ENCODE measurements at places on chromosomes 2 and 18.

DNA sequence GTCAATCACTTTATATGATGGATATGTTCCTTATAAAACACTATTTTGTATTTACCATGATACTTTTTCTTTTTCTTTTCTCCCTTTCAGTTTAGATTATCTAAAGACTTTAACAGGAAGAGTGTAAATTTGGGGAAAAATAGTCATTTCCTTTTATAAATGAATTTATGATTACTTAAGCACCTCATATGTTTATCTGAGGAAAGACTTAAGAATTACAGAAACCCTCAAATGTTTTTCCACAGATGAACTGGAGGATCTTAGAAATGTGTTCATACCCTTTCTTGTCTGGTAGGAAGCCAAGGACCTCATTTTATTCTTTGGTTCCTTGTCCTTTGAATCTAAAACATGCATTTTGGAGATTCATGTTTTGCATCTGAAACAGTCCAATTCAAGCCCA, 36.7 kb downstream of the MAPRE2 start:
- no peak for DNase-seq

- peak; percentile 92 for DNase-seq
Measured at GRCh38 chr2:203782262-203782976, 76.0 kb downstream of the CD28 start.

GRCh38 chr2:113113807-113114206, 13.6 kb upstream of the IL1RN start:
- no peak for DNase-seq

DNA sequence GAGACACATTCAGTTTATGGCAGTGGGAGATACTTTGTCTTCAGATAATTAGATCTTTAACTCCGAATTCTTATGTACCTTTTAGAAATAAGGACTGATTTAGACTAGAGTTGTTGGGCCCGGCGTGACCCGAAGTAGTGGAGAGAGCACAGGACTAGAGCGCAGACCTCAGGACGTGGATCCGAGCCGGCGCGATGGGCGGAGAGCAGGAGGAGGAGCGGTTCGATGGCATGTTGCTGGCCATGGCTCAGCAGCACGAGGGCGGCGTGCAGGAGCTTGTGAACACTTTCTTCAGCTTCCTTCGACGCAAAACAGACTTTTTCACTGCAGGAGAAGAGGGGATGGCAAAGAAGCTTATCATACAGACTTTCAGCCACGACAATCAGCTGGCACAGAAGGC, 54.5 kb downstream of the FMNL2 start:
- DNase-seq: no peak

- no peak for DNase-seq
Measured at GRCh38 chr2:51194656-51195055, 162.7 kb upstream of the NRXN1 start.

GRCh38 chr2:189268763-189269162, 89.2 kb upstream of the COL5A2 start:
- no peak for DNase-seq

- no peak for DNase-seq
Measured at GRCh38 chr2:43270930-43271615, 44.7 kb upstream of the ZFP36L2 start.

DNA sequence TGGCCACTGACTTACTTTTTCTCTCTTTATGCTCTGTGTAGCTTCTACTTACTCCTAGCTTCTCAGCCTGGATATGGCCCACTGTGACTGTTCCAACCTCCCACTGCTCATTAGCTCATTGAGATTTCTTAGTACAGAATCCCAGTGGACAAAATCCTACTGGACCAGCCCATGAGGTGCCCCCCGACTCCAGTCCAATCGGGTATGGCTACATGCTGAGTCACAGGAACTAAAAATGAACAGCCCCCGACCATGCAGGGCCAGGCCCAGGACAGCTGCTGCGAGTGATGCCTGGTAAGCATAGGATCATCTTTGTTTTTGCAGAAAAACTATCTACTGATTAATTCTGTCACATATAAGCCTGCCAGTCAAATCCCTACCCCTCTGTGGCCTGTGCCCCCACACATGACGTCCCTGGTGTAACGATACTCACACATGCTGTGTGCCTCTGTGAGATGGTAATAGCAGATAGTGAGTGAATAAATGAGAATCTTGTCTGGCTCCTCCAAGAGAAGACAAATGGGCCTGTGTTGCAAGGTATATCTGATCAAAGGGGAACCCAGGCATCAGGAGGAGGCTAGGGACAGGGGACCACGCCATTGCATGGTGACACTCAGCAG, 85.9 kb upstream of the KLF7 start:
- DNase-seq: no peak

DNA sequence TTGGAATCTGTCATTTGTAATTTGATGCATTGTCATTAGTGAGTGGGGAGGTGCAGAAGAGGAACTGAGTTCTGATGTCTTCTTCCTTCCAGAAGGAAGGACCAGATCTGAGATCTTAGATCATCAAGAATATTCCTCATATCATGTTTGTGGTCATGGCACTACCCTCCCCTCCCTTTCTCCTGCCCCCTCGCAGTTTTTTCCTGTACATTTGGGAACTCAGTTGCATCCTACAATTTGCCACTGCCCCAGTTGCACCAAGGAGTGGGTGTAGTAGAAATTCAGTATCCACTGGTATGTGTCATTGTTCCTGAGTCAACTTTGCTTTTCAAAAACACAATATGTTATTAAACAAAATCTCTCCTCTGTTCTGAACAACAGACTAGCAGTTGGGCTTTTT, 26.6 kb upstream of the ACVR1 start:
- no peak for DNase-seq

DNA sequence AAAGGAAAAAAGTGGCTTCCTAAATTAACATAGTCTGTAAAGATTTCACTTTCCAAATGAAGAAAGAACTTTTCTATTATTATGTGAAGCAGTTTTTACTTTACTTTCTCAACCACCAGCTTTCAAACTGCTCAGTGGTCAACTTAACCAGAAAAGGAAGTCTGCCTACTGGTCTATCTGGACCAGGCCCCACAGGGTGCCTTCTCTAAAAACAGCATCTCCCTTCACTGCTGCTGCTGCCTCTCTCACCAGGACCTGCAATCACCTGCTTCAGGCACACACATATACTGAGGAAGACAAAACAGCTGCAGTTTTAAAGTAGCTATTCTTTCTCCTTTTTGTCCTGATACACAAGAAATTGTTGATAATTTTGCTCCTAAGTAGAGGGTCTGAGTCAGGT, 221.3 kb upstream of the DCC start:
- no peak for DNase-seq

DNA sequence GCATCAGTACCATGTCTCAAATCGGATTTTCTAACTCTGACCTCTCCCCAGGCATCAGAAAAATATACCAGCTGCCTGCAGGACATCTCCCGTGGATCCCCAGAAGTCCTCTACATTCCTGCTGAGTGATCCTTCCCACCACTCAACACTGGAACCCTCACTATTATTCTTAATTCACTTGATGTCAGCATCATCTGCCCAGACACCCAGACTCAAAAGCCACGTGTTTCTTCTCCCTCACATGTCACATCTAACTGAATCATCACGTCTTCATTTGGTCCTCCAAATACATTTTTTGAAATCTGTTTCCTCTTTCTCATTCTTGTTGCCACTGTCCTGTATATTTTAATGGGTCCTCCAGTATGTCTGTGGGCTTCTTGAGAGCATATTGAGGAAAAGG, 218.6 kb downstream of the HRH4 start:
- no peak for DNase-seq

DNA sequence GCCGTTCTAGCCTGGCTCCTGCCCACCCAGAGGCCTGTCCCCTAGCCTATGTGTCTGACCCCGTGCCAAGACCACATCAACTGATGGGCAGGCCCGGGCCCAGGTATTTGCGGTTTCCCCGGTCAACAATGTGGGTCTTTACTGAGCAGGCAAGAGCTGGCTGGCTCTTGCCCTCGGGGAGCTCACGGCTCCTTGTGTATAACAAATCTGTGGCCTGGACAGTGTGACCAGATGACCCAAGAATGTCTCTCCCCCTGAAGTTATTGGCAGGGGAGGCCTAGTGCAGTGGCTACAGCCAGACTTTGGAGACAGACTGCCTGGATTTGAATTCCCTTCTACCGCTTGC, 179.6 kb downstream of the KLHL29 start:
- DNase-seq: no peak

DNA sequence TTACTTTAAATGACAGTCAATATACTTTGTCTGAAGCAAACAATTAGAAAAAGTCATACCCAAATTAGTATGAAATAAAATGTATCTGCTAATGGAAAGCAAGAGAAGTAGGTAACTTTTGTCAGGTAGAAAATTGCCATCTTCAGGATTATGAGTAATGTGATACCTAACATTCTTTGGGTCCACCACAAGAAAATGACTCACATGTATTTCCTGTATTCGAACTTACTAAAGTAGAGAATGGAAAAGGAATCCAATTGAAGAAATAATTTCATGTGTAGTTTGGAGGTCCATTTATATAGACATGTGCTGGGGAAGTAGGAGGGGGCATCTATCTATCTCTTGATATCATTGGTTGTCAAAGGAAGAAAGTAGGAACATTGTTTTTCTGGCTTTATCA, 636.2 kb upstream of the CHAC2 start:
- peak; percentile 3 for DNase-seq

DNA sequence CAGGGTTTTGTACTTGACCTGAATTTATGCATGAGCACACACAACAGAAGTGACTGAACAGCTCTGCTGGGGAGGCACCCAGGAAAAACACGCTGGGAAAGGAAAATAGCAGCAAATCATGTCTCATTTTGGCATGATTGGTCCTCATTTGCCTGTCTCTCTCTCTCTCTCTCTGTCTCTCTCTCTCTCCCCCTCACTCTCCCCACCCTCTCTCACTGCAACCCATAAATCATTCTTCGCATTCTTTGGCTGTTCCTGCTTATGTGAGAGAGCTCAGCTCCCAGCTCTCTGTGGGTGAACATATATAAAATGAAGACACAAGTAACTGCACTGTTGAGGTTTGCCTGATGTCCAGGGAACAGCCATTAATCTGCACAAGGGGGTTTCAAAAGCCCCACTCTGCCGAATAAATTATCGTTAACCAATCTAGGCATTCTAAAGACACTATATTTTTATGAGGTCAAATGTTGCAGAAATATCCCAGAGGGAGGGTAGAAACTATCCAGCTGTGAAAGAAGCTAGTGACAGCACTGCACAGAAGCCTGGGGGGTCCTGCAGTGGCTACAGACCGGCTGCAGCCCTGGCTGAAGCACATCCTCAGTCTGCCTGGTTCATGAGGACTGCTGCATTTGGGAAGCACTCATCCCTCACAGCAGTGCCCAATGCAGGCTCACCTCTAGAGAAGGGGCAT, 260.3 kb downstream of the AFF3 start:
- peak; percentile 89 for DNase-seq

DNA sequence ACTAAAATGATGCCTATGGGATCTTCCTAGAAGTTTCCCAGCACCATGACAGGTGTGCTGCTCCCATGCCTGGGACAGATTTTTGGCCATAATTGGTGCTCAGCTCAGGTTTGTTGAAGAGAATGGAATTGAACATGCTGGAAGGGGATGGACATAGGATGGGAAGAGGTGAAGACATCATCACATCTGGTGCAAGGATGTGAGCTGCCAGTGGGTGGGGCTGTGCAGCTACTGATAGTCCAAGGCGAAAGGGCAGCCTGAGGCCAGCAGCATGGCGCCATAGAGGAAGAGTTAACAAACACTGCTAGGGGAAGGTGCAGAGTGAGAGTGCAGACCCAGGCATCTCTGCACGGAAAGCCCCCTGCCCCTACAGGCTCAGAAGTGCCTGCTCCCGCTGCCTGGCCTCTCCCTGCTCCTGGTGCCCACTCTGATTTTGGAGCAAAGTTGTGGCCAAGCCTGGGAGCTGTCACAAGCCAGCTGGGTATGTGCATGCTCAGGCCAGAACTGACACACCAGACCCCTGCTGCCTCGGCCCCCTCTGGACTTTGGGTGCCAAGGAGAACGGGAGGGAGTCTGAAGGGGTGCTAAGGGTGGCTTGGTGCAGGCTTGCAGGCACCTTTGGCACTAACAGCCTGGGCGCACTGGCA, 178.6 kb downstream of the ZBTB7C start:
- DNase-seq: no peak

DNA sequence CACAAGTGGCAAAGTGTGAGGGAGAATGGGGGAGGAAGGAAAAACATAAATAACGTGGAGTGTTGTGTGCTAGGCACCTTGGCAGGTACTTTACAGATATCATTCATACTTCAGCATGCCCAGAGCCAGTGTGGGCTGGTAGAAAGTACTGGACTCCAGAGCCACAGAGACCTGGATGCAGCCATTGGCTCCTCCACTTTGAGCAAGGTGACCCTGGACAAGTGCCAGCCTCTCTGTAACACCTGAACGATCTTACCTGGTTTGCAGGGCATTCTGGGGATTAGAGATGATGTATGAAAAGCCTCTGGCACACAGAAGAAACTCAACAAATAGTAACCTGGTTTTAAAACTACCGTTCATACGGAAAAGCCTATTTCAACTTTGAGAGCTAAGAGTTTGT, 6.3 kb downstream of the LOXHD1 start:
- no peak for DNase-seq

DNA sequence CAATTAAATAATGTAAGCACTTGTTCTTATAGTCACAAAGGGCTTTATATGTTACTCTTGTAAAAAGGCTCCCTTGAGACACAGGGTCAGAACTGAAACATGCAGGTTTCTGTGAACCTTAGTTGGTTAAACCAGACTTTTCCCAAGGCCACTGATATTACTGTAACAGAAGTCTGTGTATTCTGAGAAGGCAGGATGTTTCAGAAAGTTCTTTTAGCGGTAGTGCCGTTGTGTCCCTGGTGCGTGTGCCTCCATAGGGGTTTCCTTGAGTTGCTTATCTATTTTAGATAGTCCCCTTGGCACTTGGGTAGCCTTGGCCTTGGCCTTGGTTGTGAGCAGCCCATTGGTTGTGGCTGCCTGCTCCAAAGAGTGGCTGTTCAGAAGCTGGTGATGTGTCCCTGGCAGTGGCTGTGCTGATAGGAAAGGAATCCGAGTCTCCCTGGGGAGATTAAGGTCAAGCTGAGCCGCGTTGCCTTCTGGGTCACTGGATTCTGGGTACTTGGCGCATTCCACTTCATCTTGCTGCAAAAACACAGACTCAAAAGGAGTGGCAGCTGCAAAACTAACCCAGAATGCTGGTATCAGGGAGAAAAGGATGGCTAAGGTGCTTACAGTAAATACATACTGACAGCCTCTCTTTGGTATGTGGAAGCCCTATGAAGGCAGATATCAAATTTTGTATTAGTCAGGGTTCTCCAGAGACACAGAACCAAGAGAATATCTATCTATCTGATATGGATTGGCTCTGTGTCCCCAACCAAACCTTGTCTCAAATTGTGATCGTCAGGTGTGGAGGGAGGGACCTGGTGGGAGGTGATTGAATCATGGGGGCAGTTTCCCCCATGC, 69.7 kb downstream of the FHOD3 start:
- no peak for DNase-seq

All from AG04449 (cell line).